ENCODE measurements at places on chromosomes 7 and 10.
A peak's percentile ranks its signal among the peaks of the same experiment; 100 is the strongest.

DNA sequence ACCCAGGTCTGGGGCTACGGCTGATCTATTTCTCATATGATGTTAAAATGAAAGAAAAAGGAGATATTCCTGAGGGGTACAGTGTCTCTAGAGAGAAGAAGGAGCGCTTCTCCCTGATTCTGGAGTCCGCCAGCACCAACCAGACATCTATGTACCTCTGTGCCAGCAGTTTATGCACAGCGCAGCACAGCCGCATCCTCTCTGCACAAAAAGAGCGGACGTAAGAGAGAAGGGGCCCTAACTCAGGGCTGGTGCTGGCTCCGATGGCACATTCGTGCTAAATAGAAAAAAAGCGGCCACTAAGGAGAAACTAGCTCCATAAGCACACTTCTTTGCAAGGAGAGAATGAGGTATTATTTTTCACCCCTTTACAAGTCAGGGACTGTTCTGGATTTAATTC, 28.3 kb upstream of the PRSS1 start:
- no peak for DNase-seq

DNA sequence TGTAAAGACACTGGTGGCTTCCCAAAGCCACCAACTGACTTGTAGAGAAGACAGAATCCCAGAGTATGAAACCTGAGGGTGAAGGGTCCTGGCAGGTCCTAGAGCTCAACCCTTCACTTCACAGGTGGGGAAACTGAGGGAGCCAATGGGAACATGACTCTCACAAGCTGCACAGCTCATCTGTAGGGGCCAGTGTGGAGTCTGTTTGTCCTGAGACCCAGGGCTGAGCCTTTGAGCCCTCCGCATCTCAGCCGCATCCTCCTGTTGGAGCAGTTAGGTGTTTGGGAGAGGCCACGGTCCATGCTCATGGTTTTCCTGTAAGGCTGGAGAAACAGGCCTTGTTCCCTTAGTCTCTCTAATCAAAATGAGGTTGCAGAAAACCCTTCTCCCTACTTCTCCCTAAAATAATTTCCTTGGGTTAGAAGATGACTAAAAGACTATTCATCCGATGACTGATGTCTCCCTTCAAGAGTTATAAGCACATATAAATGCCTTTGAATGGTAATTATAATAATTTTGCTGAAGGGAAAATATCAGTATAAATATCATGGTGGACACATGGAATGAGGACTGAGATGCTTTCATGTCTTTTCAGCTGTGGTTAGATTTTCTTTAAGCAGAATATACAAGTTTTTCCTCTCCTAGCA, 10.3 kb downstream of the HTRA1 start:
- DNase-seq = no peak

DNA sequence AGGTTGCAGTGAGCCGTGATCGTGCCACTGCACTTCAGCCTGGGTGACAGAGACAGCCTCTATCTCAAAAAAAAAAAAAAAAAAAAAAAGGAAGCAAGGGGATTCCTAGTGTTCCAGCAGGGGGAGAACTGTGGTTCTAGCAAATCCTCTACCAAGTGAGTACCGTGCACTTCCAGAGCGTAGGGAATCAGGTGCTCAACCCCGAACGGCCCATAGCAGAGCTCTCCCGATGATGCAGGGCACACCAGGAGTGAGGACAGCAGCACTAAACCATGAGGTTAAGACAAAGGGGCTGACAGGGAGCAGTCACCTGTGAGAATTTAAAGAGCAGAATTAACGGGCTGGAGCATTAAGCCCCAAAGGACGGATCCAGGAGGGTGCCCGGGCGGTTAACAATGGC, 173.6 kb downstream of the PTPRN2 start:
- DNase-seq = no peak

DNA sequence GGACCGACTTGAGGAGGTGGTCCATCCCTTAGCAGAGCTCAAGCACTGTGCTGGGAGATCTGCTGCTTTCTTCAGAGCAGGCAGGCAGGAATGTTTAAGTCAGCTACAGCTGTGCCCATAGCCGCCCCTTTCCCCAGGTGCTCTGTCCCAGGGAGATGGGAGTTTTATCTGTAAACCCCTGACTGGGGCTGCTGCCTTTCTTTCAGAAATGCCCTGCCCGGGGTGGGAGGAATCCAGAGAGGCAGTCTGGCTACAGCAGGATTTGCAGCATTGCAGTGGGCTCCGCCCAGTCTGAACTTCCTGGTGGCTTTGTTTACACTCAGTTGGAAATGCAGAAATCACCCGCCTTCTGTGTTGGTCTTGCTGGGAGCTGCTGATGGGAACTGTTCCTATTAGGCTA, 51.2 kb upstream of the SEMA3A start:
- DNase-seq = no peak

DNA sequence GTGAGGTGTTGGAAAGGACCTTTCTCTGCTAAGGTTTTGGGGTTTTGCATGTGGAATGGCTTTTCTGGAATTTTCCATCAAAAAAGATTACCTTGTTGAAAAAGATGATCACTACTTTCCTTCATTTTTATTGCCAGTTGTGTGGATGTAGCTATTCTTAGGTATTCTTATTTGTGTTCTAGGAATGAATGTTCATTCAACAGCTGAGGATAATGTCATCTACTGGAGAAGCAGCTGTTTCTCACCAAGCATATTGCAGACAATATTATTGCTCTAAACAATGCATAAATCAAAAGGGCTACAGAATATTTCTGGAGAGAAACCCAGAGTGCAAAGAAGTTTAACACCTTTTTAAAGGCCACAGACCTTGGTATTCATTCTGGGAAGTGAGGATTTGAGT, 145.6 kb upstream of the CALCR start:
- no peak for DNase-seq

- peak; percentile 44 for DNase-seq
Observed at GRCh38 chr7:95511716-95512260, 26.0 kb downstream of the ASB4 start.

DNA sequence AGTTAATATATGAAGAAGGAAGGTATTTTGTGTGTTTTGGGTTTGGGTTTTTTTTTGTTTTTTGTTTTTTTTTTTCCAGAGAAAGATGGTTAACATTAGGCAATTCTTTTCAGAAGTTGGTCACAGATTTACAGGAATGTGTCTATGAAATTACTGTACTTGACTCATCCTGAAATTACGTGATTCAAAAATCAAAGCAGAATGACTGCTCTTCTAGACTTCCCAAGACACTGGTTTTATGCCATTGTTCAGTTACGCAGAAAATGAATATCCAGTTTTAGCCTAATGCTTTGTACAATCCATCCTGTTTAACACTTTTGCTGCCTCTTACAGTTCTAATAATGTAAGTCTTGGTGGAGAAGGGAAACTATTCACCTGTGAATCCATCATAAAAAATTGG, 39.7 kb upstream of the CELF2 start:
- DNase-seq = no peak

GRCh38 chr10:77226452-77226851, 411.2 kb downstream of the KCNMA1 start:
- DNase-seq = no peak

- DNase-seq = no peak
Observed at GRCh38 chr10:3502673-3503072, 282.3 kb downstream of the KLF6 start.

DNA sequence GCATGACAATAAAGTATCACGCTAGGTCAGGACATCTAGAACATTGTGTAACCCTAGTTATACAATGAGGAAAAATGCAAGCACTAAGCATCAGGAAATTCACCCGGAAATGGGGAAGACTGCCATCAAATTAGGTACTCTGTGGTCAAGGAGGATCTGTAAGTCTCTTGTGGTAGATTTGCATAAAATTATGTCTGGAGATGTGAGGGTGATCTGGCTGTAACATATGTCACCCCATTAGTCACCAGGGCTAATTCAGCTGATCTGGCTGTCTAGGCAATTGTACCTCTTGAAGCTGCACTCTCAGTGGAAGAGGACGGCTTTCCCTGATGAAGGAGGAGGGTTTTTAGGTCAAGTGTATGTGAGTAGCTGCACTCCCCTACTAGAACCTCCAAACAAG, 14.8 kb downstream of the AKR1D1 start:
- DNase-seq = no peak

Data from NK-92 treated with Interleukin-12 subunit alpha and Interleukin-12 subunit beta, amount 100 ng/mL, for 24 hours (cell line).